ENCODE measurements at places on chromosomes 2 and 18.

DNA sequence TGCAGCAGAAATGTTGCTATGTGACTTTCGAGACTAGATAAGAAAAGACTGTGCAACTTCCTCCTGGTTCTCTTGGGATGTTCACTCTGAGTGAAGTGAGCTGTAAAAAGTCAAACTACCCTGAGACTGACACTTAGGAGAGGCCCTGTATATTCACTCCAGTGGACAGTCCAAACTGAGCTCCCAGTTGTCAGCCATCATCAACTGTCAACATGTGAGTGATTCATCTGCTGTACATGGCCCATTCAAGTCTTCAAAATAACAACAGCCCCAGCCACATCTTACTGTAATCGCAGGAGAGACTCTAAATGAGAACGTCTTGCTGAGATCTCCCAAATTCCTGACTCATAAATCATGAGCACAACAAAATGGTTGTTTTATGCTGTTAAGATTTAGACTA lies 8.5 kb upstream of the UNC80 start:
- DNase-seq: no peak

- DNase-seq: peak; percentile 39
These were observed 78.2 kb upstream of the DAPL1 start for GRCh38 chr2:158716921-158717320.

GRCh38 chr2:45992741-45993475 lies 304.3 kb upstream of the EPAS1 start:
- DNase-seq: no peak

- peak; percentile 2 for DNase-seq
These were observed 33.7 kb upstream of the GPR17 start for GRCh38 chr2:127612111-127612822.

GRCh38 chr2:70357684-70358071 lies 55.8 kb upstream of the FAM136A start:
- DNase-seq: no peak

DNA sequence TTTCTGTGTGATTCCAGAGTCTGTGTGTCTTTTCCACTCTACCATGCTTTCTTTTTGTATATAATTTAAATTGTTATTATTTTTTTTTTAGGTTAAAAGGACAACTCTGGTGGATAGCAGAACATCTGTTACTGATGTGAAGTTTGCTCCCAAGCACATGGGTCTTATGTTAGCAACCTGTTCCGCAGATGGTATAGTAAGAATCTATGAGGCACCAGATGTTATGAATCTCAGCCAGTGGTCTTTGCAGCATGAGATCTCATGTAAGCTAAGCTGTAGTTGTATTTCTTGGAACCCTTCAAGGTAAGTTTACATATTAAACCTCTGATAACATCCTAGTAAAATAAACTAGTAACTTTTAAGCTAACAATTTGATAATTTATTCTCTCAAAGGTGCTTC lies 15.3 kb downstream of the SEH1L start:
- no peak for DNase-seq

DNA sequence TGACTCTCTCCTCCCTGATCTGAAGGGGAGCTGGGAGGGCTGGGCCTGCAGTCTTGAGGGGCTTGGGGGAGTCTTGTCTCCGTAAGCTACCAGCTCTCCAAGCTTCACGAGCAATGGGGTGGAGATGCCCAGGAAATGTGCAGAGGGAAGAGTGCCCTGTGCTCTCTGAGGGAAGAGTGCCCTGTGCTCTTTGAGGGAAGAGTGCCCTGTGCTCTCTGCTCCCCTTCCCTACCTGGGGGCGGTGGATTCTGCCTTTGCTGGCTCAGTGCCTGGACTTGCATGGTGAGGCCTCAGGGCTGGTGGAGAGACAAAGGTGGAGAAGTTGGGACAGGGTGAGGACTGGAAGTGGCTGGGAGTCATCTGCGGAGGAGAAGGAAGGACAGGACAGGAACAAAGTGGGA lies 72.7 kb downstream of the TWIST2 start:
- no peak for DNase-seq

GRCh38 chr18:64017870-64018269 lies 48.0 kb downstream of the SERPINB8 start:
- no peak for DNase-seq

- DNase-seq: no peak
These were observed 183.4 kb upstream of the SETBP1 start for GRCh38 chr18:44497311-44497710.

GRCh38 chr18:50287028-50287440 lies 458 bp downstream of the CXXC1 start:
- no peak for DNase-seq

DNA sequence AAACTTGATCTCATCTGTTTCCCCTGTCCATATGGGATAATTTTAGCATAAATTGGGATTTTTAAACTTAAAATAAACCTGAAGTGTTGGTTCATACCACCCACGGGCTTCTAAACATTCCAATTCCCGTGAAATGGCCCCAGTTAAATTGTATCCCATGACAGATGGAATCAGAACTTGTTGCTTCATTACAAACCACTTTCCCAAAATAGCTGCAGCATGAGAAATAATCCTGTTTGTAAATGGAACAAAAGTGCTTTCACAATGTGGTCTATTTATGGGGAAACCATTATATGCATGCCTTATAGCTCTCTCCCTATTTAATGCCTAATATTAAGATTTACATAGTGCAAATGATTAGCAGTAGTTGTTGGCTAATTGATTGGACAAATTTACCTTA lies 15.9 kb downstream of the SCG2 start:
- DNase-seq: no peak

DNA sequence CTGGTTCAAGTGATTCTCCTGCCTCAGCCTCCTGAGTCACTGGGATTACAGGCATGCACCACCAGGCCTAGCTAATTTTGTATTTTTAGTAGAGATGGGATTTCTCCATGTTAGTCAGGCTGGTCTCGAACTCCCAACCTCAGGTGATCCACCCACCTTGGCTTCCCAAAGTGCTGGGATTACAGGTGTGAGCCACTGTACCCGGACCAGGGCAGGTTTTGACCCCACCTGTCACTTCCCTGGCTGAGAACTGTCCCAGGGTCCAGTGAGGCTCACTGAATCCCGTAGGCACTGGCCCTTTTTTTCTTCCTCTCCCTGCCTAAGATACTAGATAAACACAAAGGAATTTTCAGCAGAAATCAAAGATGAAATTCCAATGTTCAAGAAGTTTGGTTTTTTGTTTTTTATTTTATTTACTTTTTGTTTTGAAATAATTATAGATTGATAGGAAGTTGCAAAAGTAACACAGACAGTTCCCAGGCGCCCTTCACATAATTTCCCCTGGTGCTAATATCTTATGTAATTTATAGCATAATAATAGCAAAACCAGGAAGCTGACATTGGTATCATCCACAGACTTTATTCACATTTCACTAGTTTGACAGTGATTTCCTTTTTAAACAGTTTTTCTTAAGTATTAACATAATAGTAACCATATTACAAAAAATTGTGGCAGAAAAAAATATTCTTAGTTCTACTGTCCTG lies 52.4 kb upstream of the B3GNT7 start:
- DNase-seq: no peak
